Amniotic stem cell (primary cell): ENCODE measurements at places on chromosomes 12 and 14.

- DNase-seq, result no peak
These were observed 2.1 kb upstream of the USP44 start for GRCh38 chr12:95553197-95553943.

DNA sequence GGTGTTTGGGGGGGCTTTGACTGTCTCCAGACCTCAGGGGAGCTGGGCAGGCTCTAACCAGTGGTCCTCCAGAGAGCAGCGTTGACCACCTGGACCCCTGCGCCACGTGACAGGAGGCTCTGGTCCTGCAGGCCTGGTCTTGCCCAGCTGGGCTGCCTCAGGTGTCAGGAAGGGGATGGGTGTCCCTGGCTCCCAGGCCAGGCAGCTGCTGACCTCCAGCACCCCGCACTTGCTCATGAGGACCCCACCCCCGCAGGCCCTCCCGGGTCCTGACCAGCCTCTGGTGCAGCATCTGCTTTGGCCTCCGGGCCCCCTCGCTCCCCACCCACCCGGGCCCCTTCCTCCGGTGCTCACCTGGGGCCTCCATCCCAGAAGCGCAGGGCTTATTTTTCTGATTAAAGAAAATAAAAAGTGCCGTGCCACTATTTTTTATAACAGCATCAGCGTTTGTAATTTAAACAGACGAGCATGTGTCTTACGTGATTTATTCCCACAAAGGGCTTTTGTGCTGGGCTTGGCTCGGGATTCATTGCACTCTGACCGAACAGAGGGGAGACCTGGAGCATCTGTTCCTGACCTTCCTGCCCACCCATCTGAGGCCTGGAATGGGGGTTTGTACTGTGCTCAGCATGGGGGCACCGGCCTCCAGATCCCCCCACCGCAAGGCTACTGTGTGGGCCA, 21.7 kb downstream of the FBRSL1 start:
- no peak for DNase-seq

GRCh38 chr12:123111498-123112165, 39.3 kb downstream of the PITPNM2 start:
- no peak for DNase-seq

DNA sequence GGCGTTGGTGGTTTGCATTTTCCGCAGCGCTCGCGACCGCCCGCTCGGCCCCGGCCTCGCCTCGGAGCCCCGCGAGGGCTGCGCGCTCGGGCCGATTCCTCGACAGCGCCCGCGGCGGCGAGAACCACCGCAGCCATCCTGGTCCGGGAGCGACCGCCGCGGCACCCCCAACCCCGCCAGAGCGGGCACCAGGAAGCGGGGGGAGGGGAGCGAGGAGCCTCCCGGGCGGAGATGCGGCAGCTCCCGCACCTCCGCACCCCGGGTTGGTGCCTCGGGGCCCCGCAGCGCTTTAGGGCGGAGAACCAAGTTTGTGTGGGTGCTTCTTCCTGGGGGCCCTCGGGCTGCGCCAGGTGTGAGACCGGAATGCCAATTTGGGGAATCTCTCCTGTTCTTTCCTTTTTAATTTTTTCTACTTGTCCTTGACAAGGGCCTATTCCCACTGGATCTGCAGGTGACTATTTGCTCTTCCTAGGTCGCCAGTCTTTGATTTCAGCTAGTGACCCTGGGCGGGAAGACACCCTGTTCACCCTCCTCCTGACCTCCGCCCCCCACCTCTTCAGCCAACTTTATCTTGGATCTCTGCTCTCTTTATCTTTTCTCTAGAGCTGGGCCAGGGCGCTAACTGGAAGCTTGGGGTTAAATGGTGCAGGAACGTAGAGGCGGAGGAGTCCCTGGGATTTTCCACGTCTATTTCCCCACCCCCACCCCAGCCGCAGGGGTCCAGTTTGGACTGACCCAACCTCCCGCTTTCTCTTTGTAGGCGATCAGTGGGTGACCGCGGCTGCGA, at the start of gene SOCS2:
Gene SOCS2 (plus strand): TSS at position 751 of the 787 bp plus-strand sequence. CDS start 223 bp downstream, outside the sequence.
- no peak for DNase-seq
